ENCODE measurements at places on chromosomes 6 and 20.
A peak's percentile ranks its signal among the peaks of the same experiment; 100 is the strongest.

DNA sequence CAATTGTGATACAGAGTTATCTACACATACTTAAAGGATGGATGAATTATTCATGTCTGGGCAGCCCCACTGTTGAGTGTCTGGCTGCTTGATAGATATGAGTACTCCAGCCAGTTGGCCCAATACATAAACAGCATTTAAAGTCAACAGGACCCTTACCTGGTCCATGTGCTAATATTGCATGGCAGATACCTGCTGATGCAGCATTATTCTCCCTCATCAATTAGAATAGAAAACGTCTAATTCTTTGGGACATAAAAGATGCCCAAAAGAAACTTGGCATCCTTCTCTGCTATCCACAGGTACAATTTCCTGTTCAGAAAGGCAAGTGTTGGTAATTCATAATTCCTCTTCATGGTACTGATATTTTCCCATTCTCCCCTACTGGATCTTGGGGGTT, 550.8 kb downstream of the TFAP2B start:
- no peak for DNase-seq

DNA sequence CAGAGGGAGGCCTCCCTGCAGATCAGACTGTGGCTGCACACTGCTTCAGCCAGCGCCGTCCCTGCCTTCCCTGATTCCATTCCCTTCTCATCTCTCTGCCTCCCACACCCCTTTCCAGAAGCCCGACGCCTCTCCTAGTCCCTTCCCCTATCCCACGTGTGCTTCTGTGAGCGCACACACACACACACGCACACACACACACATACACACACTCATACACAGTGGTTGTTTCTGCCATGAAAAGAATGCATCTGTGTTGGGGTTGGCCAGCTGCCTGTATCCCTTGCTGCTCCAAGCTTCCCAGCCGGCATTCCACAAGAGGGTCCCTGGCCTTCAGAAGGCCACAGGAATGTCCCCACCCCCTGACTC, 51.7 kb downstream of the MOCS1 start:
- no peak for DNase-seq

DNA sequence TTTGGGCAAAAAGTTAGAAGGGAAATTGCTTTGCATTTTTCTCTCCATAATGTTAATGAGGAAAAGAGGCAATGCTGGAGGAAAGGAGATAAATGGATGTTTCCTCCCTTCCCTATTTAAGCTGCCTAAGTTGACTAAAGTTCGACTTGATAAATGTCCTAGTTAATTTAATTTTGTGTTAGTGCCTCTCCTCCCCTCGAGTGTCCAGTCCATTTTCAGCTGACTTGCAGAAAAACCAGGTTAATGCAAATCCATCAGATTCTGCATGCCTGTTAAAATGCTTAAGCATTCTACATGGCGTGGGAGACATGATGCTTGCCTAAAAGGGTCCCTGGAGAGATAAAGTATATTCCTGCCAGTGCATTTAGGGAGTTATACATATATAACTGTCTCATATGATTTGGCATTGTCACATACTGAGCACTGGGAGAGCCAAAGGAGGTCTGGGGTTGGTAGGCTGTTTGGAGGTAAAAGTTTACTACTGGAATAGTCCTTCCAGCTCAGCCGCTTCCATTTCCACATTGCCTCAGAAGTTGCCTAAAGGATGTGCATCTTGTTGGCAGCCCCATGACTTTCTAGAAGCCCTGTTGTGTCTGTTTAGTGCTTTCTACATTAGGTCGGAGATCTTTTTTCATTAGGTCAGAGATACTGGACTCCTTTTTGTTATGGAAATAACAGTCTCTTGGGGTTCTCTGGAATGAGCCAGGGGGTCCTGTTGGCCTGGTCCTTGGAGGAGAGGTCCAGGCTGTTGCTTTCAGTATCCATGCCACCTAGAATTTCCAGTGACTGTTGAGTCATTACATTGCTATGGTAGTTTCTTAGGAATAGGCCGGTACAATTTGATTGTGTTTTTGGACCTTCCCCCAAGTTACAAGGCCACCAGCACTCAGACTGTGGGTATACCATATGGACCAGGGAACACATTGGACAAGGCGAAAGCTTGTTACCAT, 30.4 kb downstream of the JARID2 start:
- no peak for DNase-seq

GRCh38 chr20:8718279-8718678, 350.6 kb upstream of the PLCB4 start:
- DNase-seq, result no peak

- DNase-seq, result no peak
Measured at GRCh38 chr20:48844996-48845395, 17.2 kb upstream of the PREX1 start.

DNA sequence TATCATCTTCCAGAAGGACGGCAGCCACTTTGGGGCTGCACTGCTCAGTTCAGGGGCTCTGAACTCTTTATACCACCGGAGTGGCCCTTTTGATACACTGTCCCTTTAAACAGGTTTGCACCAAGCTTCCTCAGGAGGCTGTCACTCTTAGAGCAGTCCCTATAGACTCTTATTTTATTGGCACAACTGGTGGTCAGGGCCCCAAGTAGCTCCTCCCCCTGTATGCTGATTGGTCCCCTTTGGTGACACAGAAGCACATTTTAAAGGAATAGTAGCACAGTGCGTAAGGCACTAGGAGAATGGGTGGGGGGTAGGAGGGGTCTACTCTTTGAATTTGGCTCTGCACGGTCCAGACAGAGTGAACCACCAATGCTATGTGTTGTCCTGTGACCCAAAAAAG, 122.6 kb upstream of the MLN start:
- peak; percentile 84 for DNase-seq

- DNase-seq, result no peak
Measured at GRCh38 chr6:1502041-1502440, 107.7 kb upstream of the FOXC1 start.

DNA sequence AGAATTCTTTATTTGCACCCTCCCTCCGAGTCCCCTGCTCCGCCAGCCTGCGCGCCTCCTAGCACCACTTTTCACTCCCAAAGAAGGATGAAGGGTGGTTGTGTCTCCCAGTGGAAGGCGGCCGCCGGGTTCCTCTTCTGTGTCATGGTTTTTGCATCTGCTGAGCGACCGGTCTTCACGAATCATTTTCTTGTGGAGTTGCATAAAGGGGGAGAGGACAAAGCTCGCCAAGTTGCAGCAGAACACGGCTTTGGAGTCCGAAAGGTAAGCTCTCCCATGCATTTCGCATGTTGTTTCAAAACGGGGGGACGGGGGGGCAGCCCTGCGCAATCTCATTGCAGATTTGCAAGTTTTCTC, 357 bp downstream of the PCSK2 start:
- DNase-seq, result no peak

- DNase-seq, result no peak
Measured at GRCh38 chr6:169828176-169828575, 76.8 kb downstream of the ERMARD start.

- DNase-seq, result no peak
Measured at GRCh38 chr6:134240665-134241431, 77.1 kb downstream of the SGK1 start.

- DNase-seq, result no peak
Measured at GRCh38 chr6:130396722-130397121, 30.9 kb downstream of the TMEM200A start.

GRCh38 chr6:137571854-137572253, 77.7 kb upstream of the OLIG3 start:
- DNase-seq, result no peak

DNA sequence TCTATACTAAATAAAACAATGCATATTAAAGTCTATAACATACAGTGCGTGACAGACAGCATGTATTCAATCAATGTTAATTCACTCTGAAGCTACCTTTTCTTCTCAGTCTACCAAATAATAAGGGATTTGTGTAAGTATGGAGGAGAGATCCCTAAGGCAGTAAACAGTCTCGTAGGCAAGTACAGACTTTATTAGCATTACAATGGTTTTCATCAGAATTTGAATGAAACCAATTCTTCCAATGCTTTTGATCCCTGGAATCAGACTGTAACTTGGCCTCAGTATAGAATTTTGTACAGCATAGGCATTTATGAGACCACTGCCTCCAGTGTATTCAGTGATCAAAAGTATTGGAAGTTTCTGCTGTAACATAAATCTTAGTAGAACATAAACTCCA, 19.5 kb downstream of the LYRM4 start:
- DNase-seq, result no peak

DNA sequence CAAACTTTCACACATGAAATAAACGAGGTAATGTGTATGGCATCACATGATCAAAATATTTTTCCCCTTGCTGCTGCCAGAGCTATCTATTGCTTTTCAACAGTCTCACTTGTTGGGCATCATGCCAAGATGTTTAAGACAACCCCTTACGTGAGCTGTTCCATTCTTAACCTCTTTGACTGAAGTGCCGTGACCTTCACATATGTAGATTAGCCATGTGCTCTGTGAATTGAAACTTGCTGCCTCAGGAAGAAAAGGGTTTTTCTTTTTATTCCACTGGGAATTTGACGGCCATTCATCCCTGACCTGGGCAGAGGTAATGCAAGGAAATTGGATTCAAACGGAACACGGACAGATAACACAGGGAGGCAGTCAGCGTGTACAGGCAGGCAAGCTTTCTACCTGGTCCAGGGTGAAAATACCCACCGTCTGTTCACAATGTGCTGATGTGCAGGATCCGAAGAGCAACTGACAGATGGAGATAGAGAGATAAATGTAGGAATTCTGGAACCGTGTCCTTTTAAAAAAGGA, 14.2 kb downstream of the ARID1B start:
- peak; percentile 35 for DNase-seq

GRCh38 chr20:12207875-12208274, 290.2 kb downstream of the BTBD3 start:
- DNase-seq, result peak; percentile 45

- DNase-seq, result no peak
Measured at GRCh38 chr20:1320902-1321653, 7.9 kb downstream of the SDCBP2 start.

DNA sequence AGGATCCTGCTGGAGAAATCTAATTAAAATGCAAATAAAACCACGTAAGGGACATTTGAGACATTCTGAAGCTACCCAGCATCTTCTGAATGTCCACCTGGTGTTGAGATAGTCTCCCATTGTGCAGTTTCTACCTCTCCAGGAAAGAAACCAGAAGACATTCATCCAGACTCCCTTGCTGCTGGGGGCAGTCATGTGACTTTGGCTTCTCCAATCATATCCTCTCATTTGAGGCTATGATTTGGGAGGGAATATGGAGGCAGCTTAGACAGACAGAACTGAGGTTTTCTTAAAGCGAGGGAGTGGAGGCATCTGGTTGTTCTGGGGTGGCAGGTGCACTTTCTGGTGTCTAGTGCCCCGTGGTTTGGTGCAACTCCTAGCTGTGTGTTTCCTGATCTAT, 315.2 kb upstream of the SULF2 start:
- no peak for DNase-seq

DNA sequence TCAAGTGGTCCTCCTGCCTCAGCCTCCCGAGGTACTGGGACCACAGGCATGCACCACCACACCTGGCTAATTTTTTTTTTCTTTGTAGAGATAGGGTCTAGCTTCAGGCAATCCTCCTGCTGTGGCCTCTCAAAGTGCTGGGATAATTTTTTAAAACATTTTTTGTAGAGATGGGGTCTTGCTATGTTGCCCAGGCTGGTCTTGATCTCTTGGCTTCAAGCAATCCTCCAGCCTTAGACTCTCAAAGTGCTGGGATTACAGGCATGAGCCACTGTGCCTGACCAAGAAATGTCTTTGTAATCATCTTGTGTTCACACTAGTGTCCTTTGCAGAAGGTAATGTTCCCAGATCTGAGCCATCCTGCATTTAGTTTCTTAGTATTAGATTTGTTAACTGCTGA, 61.6 kb downstream of the RIPOR2 start:
- no peak for DNase-seq

DNA sequence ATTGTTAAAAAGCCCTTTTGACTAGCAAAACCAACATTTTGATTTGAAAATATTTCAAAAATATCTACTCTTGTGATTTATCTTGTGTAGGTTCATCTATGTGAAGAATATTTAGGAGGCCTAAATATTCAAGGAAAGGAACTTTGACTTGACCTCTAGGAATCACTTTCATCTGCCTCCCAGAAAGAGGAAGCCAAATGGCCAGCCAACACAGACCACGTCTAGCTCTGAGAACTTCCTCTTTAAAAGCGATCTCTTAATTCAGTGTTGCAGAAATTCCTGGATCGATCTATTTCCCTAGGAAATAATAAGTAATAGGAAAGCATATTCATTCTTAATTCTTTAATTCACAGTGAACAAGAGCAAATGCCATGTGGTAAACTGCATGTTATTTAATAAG, 9.6 kb upstream of the MOXD1 start:
- no peak for DNase-seq

DNA sequence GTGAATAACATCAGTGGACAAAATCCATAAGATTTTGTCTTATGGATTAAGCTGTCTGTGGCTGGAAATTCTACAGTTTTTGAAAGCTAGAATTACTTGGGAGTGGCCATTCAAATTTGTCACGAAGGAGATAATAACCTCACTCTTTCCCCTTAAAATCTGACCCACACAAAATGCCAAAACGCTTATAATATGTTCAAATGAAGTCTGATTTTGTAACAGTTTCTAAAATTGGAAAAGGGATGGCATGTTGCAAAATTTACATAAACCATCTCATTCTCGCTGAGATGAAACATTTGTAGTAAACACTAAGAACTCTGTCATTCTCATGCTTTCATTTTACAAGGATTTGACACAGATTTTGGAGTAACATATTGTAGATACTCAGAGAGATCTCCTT, 112.7 kb downstream of the GJA1 start:
- DNase-seq, result no peak

- no peak for DNase-seq
Measured at GRCh38 chr6:7445885-7446461, 56.4 kb downstream of the RIOK1 start.

DNA sequence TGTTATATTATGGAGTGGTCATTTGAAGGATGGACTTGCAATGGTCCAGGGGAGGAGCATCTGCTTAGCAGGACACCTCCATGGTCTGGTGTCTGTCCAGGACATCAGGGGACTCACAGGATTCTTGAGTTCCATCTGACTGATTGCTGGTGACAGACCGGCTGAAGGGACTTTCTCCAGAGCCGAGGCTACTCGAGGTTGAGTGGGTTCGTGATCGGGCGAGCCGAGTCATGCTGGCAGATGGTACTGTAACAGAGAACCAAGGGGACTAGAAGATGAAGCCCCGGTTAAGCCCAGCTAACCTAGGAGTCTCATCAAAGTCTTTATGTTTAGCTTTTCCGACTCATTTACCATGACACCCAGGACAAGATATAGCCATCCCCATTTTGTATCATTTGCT, 7.5 kb upstream of the SLA2 start:
- DNase-seq, result no peak

GRCh38 chr6:157741321-157741947, 81.6 kb upstream of the SNX9 start:
- no peak for DNase-seq

All from iPS DF 19.7 (cell line).